Fibroblast of skin of left quadriceps (primary cell): ENCODE measurements at places on chromosomes 1 and 21.

- DNase-seq = no peak
Measured at GRCh38 chr1:162023181-162023546, 505 bp downstream of the OLFML2B start.

DNA sequence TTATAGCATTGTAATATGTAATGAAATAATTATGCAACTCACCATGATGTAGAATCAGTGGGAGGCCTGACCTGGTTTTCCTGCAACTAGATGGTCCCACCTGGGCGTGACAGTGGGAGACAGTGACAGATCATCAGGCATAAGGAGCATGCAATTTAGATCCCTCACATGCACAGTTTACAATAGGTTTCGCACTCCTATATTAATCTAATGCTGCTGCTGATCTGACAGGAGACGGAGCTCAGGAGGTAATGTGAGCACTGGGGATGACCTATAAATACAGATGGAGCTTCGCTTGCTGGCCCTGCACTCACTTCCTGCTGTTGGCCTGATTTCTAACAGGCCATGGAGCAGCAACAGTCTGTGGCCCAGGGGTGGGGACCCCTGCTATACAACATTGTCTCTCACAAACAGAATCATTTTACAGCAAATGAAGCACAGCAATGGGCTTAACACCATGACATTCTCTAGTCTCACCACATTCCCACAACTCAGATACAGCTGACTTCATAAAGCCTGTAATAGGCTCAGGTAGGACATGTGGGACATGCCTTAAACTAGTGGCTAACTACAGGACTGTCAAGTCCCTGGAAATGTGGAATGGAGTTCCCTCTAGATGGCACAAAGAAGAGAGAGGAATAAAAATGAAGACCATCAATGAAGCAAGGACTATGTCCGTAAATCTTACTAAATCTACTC lies 40.7 kb upstream of the SLC5A9 start:
- DNase-seq = no peak

- DNase-seq = no peak
Measured at GRCh38 chr1:36530261-36530660, 47.5 kb upstream of the CSF3R start.

DNA sequence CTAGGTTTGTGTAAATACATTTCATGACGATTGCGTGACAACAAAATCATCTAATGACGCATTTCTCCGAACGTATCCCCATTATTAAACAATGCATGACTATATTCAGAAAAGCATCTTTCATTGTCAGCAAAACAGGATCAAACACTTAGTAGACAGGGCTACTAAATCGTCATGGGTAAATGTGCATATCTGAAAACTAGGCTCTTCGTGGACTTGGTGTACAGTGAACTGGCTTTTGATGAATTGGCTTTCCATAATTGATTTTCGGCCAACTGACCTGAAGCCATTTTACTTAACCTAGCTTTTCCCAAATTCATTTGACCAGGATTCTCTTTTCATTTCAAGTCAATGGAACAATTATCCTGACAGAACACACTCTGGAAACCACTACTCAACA lies 665.0 kb downstream of the SMYD3 start:
- no peak for DNase-seq

DNA sequence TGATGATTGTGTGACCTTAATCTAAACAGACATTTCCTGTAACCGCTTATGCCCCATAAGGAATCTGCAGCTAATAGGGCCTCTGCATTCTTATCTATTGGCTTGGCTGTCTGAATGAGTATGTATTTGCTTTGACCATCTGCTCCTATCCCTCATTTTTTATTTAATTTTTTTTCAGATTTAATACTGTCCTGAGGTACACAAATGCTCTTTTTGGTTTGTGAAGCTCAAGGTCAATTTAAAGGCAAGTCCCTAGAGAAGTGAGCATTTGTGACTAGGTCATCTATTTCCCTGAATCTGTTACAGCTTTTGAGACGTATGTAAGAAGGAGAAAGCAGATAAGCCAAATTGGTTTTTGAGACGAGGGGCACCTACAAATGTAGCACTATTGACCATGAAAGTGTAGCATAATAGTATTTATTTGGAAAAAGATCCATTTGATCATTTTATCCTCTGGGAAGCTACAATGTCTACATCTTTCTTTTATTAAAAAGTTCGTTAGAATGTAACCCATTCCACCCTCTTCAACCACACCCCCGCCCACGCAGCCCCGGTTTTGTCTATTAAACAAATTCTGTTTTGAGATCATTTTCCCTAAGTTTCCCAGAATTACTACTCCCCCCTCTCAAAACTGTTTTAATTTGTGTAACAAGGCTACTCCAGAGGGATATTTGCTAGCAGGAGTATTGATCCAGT lies 69.2 kb upstream of the HSPA13 start:
- no peak for DNase-seq

GRCh38 chr1:231507476-231508355 lies 20.8 kb upstream of the TSNAX start:
- no peak for DNase-seq

DNA sequence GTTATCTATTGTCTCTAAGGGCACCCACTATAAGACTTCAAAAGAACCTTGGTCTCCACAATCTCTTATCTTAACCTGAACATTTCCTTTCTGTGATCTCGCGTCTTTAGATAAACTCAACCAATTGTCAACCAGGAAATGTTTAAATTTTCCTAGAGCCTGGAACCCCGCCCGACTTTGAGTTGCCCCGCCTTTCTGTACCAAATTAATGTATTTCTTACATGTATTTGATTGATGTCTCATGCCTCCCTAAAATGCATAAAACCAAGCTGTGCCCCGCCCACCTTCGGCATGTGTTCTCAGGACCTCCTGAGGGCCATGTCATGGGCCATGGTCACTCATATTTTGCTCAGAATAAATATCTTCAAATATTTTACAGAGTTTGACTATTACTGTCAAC lies 5.9 kb upstream of the CXADR start:
- DNase-seq = no peak

GRCh38 chr21:36888466-36888865 lies 78.0 kb downstream of the HLCS start:
- DNase-seq = no peak

DNA sequence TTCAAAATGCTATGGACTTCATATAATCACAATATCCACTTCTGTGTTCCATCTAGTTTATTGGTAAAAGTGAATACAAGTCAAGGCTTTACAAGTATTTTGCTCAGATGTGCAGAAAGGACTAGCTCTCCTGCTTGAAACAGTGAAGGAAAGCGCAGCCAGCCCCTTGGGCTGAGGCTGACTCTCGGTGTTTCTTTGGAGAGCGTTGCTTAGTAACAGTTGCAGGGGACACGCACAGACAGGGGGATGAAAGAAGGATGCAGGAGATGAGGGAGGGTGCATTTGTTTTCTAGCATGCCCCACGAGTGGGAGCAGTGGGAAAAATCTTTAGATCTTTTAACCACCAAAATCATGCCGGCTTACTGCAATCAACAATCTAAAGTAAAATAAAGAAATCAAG lies 9.1 kb downstream of the PYCR2 start:
- DNase-seq = no peak

DNA sequence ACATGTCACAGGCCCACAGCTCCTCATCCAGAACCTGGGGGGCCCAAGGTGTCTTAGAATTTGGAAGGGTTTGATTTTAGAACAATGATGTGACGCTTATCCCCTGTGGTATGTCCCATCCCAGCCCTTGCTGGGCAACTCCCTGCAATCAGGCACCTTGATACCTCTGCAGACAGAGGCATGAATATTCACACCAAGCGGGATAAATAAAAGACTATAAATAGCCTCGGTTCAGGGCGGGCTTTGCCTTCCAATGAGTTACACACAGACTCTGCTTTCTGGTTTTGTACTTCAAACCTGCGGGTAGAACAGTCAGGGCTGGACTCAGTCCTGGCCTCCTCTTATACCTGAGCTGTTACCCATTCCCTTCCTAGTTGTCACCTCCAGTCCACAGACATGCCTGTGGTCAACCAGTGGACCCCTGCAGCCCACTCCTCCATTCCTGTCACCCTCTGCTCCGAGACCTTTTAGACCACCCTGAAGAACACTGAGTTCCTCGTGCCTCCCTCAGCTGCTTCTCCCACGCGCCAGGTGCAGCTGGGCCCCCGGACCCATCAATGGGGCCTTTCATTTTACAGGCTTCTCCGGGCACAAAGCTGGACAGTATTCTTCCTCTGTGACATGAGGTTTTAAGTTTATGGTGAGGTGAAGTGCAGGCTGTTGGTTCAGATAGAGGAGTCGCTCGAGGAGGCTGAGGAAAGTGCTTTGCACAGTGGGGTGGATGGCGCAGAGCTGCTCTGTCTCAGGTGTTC lies 120.1 kb upstream of the TNR start:
- no peak for DNase-seq
